ENCODE measurements at places on chromosomes 1 and 21.
A peak's percentile ranks its signal among the peaks of the same experiment; 100 is the strongest.

DNA sequence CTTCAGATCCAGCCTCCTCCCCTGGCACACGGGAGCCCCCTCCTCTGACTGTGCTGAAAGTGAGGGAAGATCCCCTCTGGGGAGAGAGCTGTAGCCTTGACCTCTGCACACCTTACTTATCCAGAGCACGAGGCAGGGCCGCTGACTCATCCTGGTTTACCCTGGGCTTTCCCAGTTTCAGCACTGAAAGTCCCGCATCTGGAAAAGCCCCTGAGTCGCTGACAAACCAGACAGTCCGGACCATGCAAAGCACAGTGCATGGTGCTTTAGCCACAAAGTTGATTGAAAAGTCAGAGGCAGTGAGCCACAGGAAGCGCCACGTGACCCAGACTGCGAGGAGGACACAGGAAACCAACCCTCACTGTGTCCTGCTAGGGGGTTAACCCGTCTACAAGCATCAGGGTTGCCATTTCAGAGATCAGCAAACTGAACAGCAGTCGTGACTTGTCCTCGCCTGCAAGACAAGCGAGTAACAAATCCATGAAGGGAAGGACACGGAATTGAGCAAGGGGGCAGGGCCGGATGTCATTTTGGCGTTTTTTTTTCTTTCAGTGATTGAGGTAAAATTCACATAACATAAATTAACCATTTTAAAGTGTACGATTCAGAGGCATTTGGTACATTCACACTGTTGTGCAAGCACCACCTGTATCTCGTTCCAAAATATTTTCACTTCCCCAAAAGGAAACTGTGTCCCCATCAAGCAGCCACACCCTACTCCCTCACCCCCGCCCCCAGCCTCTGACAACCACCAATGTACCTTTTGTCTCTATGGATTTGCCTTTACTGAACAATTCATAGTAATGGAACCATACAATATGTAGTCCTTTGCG, 19.9 kb upstream of the IFNGR2 start:
- DNase-seq, result peak; percentile 52

- no peak for DNase-seq
Measured at GRCh38 chr1:184954232-184954995, 19.9 kb downstream of the NIBAN1 start.

DNA sequence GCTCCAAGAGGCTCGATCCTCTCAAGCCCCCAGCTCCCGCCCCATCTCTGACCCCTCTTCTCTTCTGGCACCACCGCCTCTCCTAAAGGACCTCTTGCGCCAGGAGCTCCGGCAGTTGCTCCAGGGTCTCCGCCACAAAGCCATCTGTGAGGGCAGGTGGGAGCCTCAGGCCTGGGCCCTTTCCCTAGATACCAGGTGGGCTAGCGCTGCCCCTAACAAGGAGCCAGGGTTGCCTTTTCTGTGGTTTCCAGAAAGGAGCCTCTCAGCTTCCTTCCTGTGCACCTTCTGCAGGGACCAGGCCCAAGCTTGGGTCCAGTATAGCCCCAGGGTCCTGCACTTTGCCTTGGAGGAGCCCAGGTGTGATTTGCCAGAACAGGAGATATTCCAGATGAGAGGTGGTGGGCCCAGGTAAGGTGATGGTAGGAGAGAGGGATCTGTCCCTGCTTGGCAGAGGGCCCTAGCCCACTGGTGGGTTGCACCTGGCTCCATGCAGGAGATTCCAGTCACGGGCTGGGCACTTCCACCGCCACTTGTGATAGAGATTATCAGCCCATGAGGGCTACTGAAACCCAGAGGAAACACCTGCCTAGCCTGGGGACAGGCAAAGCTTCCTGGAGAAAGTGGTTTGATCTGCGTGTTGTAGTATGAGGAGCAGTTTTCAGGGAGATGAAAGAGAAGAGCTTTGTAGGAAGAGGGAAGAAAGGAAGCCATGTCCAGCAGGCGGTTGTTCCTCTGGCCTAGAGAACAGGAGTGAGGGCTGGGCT, 1.0 kb downstream of the CCDC24 start:
- no peak for DNase-seq

DNA sequence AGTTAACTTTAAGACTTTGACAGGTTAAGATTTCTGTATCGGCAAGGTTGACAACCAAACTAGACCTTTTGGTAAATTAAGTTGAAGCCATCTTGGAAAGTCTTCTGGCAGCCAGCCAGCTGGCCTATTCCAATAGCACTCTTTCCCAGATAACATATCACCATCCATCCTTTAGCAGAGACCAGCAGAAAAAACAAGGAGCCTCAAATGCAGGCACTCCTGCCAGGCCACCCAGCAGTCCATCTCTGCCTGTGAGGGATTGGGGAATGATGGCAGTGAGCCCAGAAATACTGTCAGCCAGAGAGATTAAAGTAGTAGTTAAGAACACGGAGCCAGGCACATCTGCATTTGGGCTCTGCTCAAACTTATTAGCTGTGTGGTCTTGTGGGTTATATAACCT, 19.4 kb downstream of the ZBTB40 start:
- DNase-seq, result no peak

DNA sequence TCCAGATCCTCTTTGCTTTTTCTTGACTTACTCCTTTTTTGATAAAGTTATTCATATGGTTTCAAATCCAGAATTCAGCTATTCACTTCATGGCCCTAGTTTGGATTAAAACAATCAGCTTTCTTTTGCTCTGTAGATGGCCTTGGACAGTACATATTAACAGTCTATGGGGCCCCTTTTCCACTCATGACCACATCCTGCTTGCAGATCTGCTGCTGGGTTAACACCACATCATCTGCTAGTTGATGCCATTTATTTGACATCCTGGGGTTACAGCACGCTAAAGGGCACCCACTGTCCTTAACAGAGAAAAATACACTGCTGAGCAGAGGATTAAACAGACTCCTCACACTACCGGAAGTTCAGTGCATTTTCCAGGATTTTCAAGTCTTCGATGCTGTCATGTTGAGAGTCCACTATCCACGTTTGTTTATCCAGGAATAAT, 941 bp upstream of the IFI16 start:
- DNase-seq, result no peak

DNA sequence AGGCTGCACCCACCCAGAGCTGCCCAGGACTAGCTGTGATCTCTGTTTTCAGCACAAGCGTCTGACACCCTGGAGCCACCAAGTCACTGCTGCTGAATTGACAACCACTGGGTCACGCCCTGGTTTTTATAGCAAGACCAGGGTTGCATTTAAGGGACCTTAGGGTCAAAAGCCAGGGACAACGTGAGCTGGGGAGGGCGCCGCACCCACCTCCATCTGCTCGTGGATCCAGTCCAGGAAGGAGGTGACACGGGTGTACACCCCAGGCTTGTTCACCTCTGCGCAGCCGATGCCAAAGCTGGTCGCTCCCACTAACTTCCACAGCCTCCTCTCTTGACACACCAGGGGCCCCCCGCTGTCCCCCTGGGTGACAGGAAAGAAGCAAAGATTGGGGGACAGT, 9.2 kb upstream of the TFF1 start:
- no peak for DNase-seq
